ENCODE measurements at places on chromosomes 11 and 22. TPM values are rescaled to one million over a fixed set of nuclear protein-coding genes. Genes with fewer than 3 reads are reported as not detected.

NOX4 gene
- total RNA-seq = 3.0 TPM

DNA sequence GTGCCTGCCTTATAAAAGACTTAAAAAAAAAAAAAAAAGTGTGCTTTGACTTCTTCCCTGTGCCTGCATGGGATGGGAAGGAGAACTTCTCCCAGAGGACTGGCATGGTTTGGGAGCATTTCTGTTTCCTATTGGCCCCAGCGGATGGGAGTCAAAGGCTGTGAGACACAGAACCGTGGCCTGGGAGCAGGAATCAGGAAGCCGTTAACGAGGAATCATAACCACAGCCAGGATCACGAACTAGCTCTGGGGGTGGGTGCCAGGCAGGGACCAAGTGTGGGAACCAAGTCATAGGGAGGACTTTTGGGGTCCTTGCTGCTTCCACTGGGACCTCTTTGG lies 526 bp downstream of the C1QTNF6 start:
- peak overlapping the region; percentile 77 for H3K4me3 ChIP-seq
- H3K27ac ChIP-seq = no peak overlapping the region
- no peaks in the 10 kb centered on the region for H3K27me3 ChIP-seq
- peaks cover 5% of the 10 kb centered on the region for H3K4me1 ChIP-seq
- H3K36me3 ChIP-seq = peaks cover 18% of the 10 kb centered on the region

- H3K4me1 ChIP-seq = no peaks in the 10 kb centered on the region
- H3K27ac ChIP-seq = no peak overlapping the region
- no peaks in the 10 kb centered on the region for H3K36me3 ChIP-seq
- DNase-seq = no peak
- no peaks in the 10 kb centered on the region for H3K27me3 ChIP-seq
Measured at GRCh38 chr11:23604966-23605365, 744.7 kb upstream of the CCDC179 start.

ANKK1 gene
- total RNA-seq = 0.20 TPM

- no peaks in the 10 kb centered on the region for H3K36me3 ChIP-seq
- peak overlapping the region; percentile 59 for H3K27ac ChIP-seq
- no peaks in the 10 kb centered on the region for H3K4me1 ChIP-seq
- DNase-seq = no peak
Measured at GRCh38 chr22:40728731-40729189, 49.5 kb downstream of the MCHR1 start.

OR5B21 gene
- not detected for total RNA-seq

- DNase-seq = no peak
- H3K4me3 ChIP-seq = no peak overlapping the region
Measured at GRCh38 chr11:16114431-16114830, 241.9 kb downstream of the SOX6 start.

GRCh38 chr11:70583781-70584218 lies 185.5 kb downstream of the CTTN start:
- DNase-seq = no peak
- no peak overlapping the region for H3K27ac ChIP-seq
- no peaks in the 10 kb centered on the region for H3K27me3 ChIP-seq
- H3K4me3 ChIP-seq = no peak overlapping the region
- H3K36me3 ChIP-seq = peaks cover 1% of the 10 kb centered on the region
- H3K4me1 ChIP-seq = no peaks in the 10 kb centered on the region

DNA sequence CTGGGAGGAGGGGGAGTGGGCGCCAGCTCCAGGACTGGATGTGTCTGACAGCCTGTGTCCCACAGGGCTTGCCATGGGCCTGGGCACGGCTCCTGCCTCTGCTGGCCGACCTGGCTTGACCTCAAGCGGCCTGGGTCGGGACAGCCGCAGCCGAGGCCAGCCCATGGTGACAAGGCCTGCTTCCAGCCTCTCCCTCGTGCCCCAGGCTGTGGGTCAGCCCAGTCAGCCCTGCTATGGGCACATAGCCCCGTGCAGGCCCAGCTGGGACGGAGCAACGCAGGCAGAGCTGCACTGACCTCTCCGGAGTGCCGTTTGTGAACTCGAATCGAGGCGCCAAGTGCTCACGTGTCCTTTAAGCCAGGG lies 17.9 kb downstream of the OSBPL5 start:
- H3K27ac ChIP-seq = no peak overlapping the region
- DNase-seq = no peak
- H3K4me1 ChIP-seq = no peaks in the 10 kb centered on the region

PICALM gene
- 76.4 TPM for total RNA-seq
